ENCODE measurements at places on chromosomes 4 and X.

- DNase-seq = no peak
Observed at GRCh38 chrX:9072281-9072680, 38.4 kb upstream of the FAM9B start.

- no peak for DNase-seq
Observed at GRCh38 chr4:88027611-88028608, 20.5 kb downstream of the PKD2 start.

GRCh38 chrX:34658326-34658725 lies 1.2 kb upstream of the TMEM47 start:
- DNase-seq = no peak

- DNase-seq = peak; percentile 13
Observed at GRCh38 chrX:17549107-17549651, 174.2 kb downstream of the NHS start.

DNA sequence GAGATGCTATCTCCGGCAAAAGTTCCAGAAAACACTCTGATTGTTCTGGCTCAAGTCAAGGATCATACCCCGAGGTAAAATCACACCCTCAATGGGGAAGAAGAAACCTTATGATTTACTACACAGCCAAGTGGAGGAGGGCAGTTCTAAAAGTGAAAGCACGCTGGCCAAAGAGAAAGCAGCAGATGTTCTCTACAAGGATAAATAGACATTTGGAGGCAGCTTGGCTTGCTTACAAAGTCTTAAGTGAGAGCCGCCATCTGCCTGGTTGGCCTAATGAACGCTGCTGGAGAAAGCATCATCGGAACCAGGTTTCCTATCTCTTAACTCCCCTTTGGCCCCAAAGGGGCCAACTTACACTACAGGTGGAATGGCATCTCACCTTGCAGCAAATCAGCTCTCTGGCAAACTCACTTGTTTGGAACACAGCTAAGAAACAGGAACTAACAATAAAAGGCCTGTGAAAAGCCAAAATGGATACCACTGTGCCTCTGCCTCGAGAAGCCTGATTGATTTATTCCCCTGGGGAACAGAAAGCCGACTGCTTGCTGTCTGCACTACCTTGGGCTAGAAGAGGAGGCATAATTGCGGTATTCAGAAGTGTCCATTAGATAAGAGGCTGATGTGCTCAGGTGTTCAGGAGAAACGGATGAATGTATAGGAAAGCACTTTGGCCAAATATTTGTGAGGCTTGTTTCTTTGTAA lies 22.8 kb downstream of the FRAS1 start:
- no peak for DNase-seq

DNA sequence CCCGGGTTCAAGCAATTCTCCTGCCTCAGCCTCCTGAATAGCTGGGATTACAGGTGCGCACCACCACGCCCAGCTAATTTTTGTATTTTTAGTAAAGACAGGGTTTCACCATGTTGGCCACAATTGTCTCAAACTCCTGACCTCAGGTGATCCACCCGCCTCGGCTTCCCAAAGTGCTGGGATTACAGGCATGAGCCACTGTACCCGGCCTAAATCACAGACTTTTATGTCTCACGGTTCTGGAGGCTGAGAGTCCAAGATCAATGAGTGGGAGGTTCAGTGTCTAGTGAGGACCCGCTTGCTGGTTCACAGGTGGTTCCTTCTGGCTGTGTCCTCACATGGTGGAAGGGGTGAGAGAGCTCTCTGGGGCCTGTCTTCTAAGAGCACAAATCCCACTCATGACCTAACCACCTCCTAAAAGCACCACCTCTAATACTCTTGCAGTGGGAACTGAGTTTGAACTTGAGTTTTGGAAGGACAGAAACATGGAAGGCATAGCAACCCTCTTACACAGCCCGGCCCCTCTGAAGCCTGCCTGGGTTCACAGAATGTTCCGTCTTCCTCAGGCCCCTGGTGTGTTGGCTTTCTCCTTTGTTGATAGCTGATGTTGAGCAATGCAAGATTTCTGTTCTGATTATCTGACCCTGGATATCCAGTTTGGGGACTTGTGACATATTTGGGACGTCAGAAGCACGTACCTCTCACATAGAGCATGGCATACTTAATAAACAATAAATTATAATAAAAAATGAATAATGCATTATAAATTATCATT lies 1.9 kb upstream of the AKAP17A start:
- no peak for DNase-seq

GRCh38 chr4:75001871-75002270 lies 69.0 kb downstream of the PARM1 start:
- DNase-seq = no peak

DNA sequence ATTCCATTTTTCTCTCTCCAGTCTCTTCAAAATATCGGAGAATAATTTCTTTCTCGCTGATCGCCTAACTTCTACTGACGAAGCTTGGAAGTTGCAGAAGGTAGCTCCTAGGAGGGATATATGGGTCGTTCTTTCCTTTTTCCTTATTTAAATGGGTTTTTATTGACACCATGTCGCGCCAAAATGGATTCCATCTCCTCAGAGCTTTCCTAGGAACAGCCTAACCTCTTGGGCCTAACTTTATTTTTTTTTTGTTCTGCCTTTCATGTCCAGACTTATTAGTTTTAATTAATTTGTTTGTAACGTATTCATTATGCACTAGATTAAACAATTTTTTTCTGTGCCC lies 359.4 kb upstream of the ZCCHC13 start:
- DNase-seq = peak; percentile 1

GRCh38 chr4:161929956-161930355 lies 233.8 kb downstream of the FSTL5 start:
- peak; percentile 67 for DNase-seq

- DNase-seq = peak; percentile 68
Observed at GRCh38 chrX:47179221-47179927, 14.3 kb upstream of the UBA1 start.

- DNase-seq = no peak
Observed at GRCh38 chr4:144185086-144185485, 44.6 kb upstream of the GYPA start.

DNA sequence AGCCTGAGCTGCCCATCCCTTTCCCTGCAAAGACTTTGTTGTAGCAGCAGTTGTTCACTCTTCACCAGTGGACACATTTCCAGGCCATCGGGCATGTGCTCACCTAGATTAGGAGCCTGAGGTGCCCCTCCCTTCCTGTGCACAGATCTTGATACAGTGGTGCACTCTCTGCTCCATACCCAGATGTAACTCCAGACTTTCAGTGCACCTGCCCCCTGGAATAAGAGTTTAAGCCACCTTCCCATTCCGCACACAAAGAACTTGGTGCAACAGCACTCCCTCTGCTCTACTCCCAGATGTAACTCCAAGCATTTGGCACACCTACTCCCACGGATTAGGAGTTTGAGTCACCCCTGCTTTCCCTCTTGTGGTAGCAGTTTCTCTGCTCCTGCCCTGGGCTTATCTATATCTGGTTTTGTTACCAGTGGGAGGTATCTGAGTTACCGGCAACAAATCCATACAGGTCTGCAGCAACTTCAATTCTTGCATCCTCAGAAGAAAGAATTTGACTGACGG lies 36.0 kb upstream of the PLK4 start:
- DNase-seq = no peak

GRCh38 chrX:69024931-69025330 lies 140.3 kb downstream of the PJA1 start:
- no peak for DNase-seq

- DNase-seq = no peak
Observed at GRCh38 chr4:120760047-120760446, 162.5 kb downstream of the PRDM5 start.

GRCh38 chrX:13360146-13360545 lies 40.3 kb upstream of the ATXN3L start:
- DNase-seq = no peak

- DNase-seq = peak; percentile 8
Observed at GRCh38 chrX:9647431-9647830, 118.2 kb downstream of the GPR143 start.

DNA sequence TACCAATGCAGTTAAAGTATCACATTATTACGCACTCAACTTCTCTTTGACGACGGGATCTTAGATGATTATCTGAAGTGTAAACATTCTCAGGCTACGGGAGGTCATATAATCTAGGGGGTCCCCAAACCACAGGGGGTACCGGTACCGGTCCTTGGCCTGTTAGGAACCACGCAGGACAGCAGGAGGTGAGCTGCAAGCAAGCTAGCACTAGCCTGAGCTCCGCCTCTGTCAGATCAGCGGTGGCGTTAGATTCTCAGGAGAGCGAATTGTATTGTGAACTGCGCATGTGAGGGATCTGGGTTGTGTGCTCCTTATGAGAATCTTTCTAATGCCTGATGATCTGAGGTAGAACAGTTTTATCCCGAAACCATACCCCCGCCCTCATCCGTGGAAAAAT lies 20.6 kb upstream of the PRR27 start:
- DNase-seq = no peak

- DNase-seq = no peak
Observed at GRCh38 chr4:165926307-165926706, 53.3 kb downstream of the TLL1 start.

GRCh38 chr4:38855466-38855865 lies 1.2 kb downstream of the TLR6 start:
- DNase-seq = no peak

- peak; percentile 52 for DNase-seq
Observed at GRCh38 chr4:17468619-17469221, 43.2 kb downstream of the QDPR start.

GRCh38 chrX:84487365-84488353 lies 14.6 kb downstream of the HDX start:
- DNase-seq = peak; percentile 1

DNA sequence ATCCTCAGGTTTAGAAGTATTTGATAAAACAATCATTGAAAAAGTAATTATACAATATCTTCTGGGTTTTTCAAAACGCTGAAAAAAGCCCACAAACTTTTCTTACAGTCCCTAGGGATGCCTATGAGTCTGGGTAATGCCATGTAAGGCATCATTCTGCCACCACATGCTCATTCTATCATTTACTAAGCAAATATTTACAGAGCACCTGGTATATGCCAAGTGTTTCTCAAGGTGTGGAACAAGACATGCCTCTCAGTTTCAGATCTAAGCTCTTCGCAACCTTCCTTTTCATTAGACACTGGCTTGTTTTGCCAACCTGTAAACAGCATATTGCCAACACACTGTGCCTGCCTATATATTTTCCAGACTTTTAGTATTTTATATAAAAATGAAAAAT lies 17.7 kb downstream of the MID1 start:
- DNase-seq = no peak

DNA sequence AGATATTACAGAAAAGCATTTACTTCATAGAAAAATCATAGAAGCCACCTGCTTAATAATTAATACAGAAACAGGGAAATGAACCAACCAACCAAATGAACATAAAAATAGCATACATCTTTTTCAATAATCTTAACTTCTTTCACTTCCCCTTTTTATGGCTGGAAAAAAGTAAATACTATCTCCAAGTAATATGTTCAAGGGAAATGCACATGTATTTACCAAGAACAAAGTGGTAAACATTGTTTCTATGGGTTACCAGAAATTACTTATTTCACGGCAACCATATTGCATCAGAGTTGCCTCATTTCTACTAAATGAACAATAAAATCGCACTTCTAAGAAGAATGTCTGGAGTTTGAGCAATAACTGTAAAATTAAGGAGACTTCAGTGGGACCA lies 321.3 kb downstream of the TMA16 start:
- DNase-seq = no peak

DNA sequence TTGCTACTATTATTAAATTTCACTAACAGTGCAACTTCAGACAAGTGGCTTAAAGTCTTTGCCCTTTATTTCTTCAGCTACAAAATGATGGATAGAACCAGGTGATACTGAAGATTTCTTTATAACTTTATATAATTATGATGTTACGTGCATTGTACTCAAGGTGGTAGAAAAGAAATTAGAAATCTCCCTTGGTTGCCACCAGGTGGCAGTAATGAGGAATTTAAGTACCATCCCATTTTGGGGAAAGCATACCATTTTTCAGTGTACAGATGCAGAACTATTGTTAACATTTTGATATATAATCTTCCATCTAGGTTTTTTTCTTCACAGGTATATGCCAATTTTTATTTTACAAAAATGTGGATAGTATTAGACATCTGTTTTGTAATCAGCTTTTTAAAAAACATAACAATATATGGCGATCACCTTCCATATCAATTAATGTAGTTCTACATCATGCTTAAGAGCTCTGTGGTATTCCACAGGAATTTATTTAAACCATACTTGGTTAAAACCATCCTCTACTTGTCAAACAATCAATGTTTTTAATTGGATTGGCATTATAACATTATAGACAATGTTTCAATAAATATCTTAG lies 37.7 kb upstream of the RAB33B start:
- peak; percentile 60 for DNase-seq

DNA sequence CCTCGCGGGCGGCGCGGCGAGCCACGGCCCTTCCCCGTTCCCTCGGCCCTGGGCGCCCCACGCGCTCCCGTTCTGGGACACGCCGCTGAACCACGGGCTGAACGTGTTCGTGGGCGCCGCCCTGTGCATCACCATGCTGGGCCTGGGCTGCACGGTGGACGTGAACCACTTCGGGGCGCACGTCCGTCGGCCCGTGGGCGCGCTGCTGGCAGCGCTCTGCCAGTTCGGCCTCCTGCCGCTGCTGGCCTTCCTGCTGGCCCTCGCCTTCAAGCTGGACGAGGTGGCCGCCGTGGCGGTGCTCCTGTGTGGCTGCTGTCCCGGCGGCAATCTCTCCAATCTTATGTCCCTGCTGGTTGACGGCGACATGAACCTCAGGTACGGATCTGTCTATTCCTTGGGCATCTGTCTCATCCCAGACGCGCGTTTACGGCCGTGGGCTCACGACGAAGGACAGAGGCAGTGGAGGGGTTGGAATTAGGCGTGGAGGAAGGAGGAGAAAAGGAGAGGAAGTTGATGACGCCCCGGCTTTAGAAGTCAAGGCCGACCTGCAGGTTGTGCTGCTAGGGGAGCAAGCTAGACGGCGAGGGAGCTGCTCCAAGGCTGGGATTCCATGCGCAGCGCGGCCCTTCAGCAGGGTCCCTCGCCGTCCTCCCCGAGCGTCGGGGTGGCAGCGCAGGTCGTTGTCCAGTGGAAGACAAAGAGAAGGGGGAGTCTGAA lies 792 bp downstream of the SLC10A4 start:
- no peak for DNase-seq

DNA sequence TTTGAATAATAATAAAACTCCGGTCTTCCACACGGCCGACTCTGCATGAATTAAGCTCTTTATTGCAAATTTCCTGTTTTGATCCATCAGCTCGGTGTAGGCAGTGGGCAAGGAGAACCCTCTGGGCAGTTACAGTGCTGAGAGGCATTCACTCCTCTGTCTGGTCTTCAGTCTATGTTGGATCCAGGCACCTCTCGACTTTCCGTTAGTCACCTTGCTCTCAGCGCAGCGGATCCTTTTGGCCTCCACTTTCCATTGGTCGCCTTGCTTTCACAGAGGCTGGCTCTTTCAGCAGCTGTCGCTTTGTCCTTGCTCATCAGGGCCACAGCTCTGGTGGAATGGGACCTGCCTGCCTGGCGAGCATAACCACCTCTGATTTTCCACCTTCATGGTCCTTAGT lies 52.9 kb downstream of the TRMT44 start:
- no peak for DNase-seq

GRCh38 chrX:111511477-111511876 lies at the start of gene SERTM2:
SERTM2 (plus strand) TSS chrX:111511645; CDS start chrX:111518858, 7,213 bp downstream.
- peak; percentile 20 for DNase-seq

GRCh38 chrX:39843318-39843717 lies 254.4 kb downstream of the BCOR start:
- DNase-seq = no peak

Measured in Ammon's horn (tissue), 1 donor.